ENCODE measurements at places on chromosomes 2 and 18.

GRCh38 chr2:57990118-57990725 lies 56.4 kb upstream of the VRK2 start:
- no peak for DNase-seq

GRCh38 chr2:114784890-114785583 lies 342.6 kb downstream of the DPP10 start:
- no peak for DNase-seq

GRCh38 chr18:30381826-30382225 lies 660.7 kb downstream of the DSC3 start:
- no peak for DNase-seq

DNA sequence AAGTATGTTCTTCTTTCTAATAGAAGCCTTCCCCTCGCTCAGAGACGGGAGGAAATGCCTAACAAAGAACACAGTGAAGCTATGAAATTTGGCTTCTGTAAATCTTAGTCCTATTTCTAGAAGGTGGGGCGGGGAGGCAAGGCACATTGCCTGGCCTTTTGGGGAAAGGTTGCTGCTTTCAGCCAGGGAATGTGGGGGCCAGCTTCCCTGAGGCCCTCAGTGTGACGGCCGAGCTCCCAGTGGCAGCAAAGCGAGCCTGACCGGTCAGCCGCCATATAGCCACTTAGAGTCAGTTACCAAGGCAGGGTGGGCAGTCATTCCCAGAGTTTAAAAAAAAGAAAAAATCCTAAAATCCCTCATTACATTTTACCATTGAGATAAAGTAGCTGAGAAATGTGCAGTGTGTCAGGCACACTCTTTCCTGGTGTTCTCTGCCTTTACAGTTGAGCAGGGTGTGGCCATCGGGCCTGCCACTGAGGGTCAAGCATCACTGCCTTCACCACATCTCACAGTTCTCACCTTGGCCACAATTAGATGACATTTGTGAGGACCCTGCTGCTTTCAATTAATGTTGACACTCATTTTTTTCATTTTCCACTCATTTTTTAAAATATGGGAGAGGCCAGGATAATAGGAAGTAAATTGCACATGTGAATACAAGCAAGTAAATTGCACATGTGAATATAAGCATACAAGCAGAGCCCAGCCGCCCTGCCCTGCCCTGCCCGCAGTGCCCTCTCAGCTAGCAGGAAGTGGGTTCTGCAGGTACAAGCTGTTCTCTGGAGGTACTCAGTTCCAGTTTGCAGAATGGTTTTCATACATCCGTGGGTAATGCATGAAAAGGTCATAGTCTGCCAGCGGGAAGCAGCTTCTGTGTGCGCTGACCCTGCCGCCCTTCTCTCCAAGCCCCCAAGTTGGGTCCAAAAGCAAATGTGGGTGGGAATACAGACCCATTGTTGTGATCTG lies 76.9 kb downstream of the WDSUB1 start:
- peak; percentile 63 for DNase-seq

DNA sequence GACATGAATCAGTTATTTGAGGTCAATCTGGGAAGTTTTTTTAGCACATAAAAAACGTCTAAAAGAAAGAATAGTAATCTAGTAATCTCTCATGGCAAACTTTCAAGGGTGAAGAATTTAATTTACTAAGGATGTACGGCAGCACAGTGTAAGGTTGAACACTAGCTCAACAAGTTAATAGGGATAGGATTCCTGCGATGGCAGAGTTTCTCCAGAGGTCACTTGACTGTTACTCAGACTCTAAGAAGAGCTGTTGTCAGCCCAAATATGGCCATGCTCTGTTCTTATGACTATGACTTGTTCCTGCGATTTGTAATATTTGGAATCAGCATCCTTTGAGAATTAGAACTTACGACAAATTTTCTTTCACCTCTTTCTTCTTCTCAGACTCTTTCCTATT lies 553.3 kb upstream of the TNP1 start:
- no peak for DNase-seq

GRCh38 chr2:201313362-201313761 lies 43.8 kb downstream of the FLACC1 start:
- no peak for DNase-seq

- no peak for DNase-seq
These were observed 857.4 kb downstream of the TDRD15 start for GRCh38 chr2:21981127-21981526.

DNA sequence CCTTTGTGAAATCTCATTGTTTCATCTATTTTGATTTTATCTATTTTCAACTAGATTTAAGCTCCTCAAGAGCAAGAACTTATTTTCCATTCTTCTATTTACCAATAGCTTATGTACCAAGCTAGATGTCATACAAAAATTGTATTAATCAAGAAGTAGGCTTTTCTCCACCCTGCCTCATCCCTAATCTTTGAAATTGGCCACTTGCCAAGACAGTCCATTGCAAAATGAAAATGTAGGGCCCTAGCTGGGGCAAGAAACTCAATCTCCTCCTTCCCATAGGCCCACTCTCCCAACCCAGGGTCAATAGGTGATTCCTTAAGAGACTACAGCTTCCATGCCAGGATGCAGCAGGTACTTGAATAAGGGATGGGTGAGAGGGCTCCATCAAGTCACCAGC lies 39.3 kb upstream of the STPG4 start:
- no peak for DNase-seq

DNA sequence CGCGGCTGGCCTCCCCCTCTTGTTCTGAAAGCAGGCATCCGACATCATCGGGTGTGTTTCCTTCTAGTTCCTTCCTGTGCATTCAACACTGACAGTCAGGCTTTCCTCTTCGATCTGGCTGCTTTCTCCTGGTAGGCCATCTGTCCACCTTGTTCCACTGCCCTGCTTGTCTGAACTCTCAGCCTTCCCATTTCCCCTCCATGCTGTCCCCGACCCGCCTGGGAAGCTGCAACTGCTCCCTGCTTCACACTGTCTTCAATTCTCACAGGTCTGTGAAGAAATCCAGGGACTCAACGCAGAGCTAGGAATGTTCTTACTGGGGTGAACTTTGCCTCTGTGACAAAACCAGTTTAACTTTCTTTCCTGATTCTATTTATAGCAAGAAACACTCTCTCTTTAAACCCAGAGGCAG lies 43.0 kb downstream of the KIF3C start:
- no peak for DNase-seq

GRCh38 chr2:152506843-152507242 lies 171.9 kb downstream of the FMNL2 start:
- DNase-seq: no peak
